ENCODE measurements at places on chromosomes 5 and 9. TPM values are rescaled to one million over a fixed set of nuclear protein-coding genes. Genes with fewer than 3 reads are reported as not detected.

GRCh38 chr9:13862654-13863053 is 451.3 kb downstream of the NFIB start:
- H3K4me1 ChIP-seq = peaks cover 6% of the 10 kb centered on the region
- H3K4me3 ChIP-seq = no peak overlapping the region
- H3K27ac ChIP-seq = no peak overlapping the region
- H3K27me3 ChIP-seq = no peaks in the 10 kb centered on the region
- DNase-seq = no peak

PCDHB11 gene
- 10.6 TPM for total RNA-seq

GRCh38 chr5:38743562-38743961 is 102.2 kb upstream of the OSMR start:
- H3K27me3 ChIP-seq = no peaks in the 10 kb centered on the region
- no peaks in the 10 kb centered on the region for H3K36me3 ChIP-seq
- H3K4me1 ChIP-seq = no peaks in the 10 kb centered on the region
- H3K4me3 ChIP-seq = no peak overlapping the region
- no peak for DNase-seq
- H3K27ac ChIP-seq = no peak overlapping the region

DNA sequence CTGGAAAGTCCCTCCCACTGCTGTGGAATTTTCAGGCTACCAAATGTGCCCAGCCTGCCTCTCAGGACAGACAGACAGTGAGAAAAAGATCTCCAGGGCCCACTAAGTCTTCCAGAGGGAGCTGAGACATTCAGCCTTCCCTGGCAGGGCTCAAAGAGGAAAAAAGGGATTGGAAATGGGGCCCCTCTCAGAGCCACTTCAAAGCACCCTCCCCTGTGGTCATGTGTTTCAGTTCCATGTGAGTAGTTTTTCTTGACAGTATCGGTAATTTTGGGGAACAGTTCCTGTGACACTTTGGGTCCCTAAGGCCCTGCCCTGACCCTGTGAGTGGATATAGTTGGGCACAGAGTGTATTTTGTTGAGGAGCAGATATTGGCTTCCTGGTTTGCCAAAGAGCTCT is 25.0 kb downstream of the LARP1 start:
- H3K27ac ChIP-seq = no peak overlapping the region
- DNase-seq = no peak
- no peak overlapping the region for H3K4me3 ChIP-seq

All from thoracic aorta (tissue), 2 donors.